Activated T-cell treated with anti-CD3 and anti-CD28 coated beads, Interleukin-2, amount 50 U/mL, for 4 hours (primary cell): ENCODE measurements at places on chromosomes 5 and 9. TPM values are rescaled to one million over a fixed set of nuclear protein-coding genes. Genes with fewer than 3 reads are reported as not detected.

Gene MCIDAS
- not detected for total RNA-seq

- no peak for DNase-seq
Measured at GRCh38 chr5:163135849-163136248, 301.5 kb upstream of the CCNG1 start.

- no peak for DNase-seq
Measured at GRCh38 chr9:79809931-79810330, 238.2 kb downstream of the TLE4 start.

- DNase-seq = no peak
Measured at GRCh38 chr5:10627160-10627701, 63.4 kb downstream of the ANKRD33B start.

GRCh38 chr9:20220286-20220685, 402.0 kb downstream of the MLLT3 start:
- DNase-seq = no peak

Gene TSSK1B
- not detected for total RNA-seq

GRCh38 chr5:97071101-97071500, 71.3 kb downstream of the LIX1 start:
- DNase-seq = no peak

GRCh38 chr9:124708633-124709291, 62.3 kb downstream of the NR6A1 start:
- no peak for DNase-seq

DNA sequence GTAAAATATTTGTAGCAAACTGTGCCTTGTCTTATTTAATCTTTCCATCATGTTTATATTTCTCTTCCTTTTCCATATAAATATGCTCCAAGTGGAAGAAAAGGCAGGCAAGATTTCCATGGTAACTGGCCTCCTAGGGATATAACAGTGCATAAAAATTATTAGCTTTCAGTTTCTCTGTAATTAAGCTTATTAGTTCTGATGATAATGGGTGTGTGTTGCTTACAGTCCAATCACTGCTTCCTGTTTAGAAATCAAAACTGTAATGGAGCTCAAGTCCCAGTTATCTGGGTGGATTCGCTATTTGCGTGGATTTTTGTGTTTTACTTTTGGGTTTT, 213.0 kb downstream of the PJA2 start:
- DNase-seq = no peak

Gene PCDHB11
- total RNA-seq = not detected

Gene C9
- 0.11 TPM for total RNA-seq

Gene SEMA6A
- total RNA-seq = 1.1 TPM

- no peak for DNase-seq
Measured at GRCh38 chr9:114039484-114039883, 38.6 kb downstream of the AMBP start.

DNA sequence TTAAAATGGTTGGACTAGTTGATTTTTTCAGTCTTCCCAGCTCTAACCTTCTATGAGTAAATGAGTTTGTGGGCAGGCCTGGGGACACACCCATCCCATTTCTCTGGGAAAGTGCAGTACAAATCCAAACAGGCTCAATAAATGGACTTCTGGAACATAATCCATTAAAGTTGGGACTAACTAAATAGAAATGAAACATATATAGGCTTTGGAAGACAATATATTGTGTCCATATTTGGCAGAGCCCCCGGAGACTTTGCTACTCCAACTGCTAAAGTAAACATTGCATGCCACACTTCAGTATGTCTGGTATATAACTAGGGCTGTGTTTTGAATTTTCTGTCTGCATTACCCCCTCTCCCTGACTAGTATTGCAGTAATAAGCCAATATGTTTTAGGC, 191.4 kb upstream of the DAB2 start:
- no peak for DNase-seq
